ENCODE measurements at places on chromosomes 4 and X. TPM values are rescaled to one million over a fixed set of nuclear protein-coding genes. Genes with fewer than 3 reads are reported as not detected.
A peak's percentile ranks its signal among the peaks of the same experiment; 100 is the strongest.

DNA sequence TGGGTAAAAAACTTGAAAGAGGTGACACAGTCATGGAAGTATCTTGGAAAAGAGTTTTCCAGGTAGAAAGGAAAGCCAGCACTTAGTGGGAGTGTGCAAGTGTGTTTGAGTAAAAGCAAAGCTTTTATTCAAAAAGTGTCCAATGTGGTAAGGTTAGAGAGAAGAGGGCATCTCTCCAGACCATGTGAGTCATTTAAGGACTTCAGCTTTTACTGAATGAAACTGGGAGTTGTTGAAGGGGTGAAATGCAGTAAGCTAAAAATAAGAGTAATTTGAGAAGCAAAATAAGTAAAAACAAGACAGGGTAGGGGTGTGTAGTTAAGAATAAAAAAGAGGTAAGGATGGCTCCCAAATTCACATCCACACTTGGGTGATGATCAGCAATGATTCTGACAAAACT, 238.9 kb downstream of the SLC7A11 start:
- DNase-seq: no peak

DNA sequence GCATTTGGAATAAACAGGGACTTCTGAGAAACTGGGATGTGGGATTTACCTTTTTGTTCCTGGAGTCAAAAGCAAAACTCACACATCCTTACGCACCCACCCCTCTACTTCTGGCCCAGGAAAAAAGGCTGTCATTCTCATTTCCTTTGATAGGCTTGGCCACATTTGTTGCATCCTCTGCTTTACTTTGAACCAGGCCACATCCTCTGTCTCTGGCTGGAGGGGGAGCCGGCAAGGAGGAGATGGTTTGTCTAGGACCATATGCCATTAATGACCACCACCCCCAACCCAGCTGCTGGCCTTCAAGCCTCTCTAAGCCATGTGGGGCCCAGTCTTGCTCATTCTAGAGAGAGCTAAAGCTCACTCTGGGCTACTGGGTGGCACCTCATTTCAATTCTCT, 64.5 kb downstream of the ATG4A start:
- no peak for DNase-seq

Gene ZDHHC15
- 0.14 TPM for total RNA-seq

DNA sequence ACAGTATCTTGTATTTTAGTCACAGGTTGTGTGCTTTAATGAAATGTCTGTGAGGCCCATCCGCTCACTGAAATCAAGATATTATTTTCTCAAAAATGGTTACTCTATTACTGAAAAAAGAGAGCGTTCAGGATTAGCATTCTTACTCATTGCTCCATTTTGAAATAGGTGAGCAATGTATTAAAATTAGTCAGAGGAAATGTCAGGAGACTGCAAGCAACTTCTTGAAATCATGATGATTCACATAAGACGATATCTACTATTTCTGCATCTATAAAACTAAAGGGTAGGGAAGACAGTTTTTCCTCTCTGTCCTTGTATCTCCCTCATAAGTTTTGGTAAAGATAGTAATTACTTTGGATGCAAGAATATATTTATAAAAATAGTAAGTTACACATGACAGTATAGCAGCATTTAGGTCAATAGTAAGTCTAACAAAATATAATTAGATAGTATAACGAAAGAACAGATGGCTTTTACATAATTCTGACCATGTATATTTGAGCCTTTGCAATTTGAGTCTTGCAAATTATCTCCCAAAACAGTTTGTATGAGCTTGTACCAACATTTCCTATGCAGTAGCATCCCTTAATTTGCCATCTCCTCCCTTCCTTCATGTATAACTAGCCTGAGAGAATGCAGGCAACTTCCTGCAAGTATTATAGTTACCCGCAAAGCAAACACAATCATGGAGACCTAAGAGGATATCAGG, 937.8 kb downstream of the PCDH7 start:
- DNase-seq: no peak

Gene NFKB1
- 122 TPM for total RNA-seq

Gene SCOC
- 46.9 TPM for total RNA-seq

- no peak for DNase-seq
Measured at GRCh38 chr4:176964116-176964691, 171.5 kb upstream of the VEGFC start.

Gene RHOH
- 97.5 TPM for total RNA-seq

DNA sequence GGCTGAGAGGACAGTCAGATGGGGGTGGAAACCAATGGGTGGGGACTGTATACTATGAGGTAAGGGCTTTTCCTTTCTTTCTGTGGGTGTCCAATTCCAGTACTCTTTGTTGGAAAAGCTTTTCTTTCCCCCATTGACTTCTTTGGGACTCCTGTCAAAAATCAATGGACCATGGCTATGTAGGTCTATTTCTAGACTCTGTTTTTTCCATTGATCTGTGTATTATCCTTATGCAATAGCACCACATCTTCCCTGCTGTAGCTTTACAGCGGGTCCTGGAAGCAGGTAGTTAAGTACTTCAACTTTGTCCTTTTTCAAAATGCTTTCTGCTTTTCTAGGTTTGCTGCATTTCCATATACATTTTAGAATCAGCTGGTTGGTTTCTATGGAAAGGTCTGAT, 11.8 kb upstream of the CPLX1 start:
- no peak for DNase-seq

DNA sequence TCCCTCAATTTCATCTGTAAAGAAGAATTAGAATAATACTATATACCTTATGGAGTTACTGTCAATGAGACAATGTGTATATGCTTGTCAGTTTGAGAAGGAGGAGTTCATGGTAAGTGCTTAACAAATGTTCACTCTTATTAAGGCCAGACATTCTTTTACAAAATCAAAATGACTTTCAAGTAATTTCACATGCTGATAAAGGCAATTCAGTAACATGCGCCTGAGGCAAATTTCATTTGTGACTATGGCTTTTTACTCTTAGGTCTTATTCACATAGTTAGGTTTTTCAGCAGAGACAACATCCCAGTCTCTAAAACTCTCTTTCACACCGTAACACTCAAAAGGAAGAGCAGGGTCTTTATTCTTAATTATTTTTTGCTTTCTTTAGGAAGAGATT, 174.4 kb downstream of the CAMK2D start:
- DNase-seq: no peak

- DNase-seq: no peak
Measured at GRCh38 chrX:39811376-39811775, 286.4 kb downstream of the BCOR start.

DNA sequence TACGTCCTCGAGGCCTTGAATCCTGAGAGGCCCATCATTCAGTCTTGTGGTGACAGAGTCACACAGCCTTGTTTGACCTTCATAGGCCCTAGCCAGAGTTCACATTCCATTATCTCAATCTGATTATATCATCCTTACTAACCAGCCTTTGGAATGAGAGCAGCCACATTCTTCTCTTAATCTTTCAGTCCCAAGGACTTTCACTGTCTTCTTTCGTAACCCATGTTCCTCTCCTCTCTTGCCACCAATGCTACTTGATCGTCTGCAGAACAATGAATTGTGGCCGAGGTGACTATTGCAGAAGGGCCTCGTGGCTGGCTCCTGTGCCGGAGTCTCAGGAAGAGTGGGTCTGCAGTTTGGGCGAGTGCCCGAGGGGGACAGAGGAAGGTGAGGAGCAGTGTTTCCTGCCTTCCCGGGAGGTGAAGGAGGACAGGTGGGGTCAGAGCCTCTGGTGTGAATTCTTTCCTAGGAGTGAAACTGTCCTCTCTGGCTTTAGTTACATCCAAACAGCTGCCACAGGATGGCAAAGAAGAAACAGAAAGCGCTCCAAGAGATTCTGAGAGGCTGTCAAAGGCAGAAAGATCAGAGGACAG, 94.6 kb downstream of the LIMCH1 start:
- no peak for DNase-seq

DNA sequence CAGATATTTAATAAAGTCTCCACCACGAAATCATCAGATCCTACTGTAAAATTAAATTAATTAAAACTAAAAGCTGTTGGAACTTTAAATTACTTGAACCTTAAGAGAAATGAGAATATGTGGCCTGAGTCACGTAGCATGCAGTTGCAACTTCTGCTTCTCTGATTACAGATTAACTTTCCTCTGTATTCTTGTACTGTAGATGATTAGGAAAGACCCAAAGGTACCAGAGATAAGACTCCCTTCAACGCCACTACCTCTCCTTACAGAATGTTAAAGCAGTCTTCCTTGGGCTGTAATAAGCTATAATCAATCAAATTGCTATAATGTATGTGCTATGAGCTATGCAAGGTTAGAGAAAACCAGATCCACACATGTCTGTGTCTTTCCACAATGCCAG, 47.9 kb downstream of the FAM13A start:
- DNase-seq: no peak

GRCh38 chr4:88618782-88619485, 26.7 kb downstream of the HERC3 start:
- DNase-seq: no peak

GRCh38 chr4:99215521-99215920, 3.5 kb downstream of the ADH6 start:
- no peak for DNase-seq

DNA sequence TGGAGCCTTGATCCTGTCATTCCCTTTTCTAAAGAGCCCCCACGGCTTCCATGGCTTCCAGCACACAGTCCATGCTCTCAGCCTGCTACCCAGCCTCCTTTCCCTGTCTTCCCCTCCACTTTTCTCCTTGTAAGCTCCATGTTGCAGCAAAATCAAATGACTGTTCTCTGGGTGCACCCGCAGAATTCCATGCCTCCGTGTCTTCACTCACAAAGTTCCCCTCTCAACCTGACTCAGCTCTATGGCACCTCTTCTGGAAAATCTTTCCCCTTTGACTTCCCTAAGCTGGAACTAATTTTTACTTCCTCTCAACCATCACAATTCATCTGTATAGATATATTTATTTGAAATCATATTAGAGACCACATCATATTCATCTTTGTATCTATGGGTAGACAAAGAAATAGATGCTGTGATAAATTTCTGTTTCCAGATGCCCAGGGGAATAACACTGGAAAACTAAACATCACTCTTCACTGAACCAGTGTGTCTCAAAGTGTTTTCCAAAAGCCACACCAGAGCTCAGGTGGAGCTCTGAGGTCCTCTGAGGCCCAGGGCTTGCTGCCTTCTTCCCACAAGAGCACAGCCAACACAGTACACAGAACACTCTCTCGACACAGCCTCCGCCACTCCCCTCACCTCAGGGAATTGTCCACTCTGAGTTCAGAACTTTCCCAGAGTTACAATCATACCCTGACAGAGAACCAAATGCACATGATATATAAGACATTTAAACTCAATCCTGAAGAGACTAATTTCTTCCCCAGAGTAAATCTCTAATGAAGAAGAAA, 3.3 kb downstream of the SETD7 start:
- no peak for DNase-seq

Gene PNPLA4
- total RNA-seq: 11.8 TPM

Gene FOXR2
- total RNA-seq: not detected

Gene F8A2
- total RNA-seq: not detected

Gene NSUN7
- 0.07 TPM for total RNA-seq

- DNase-seq: no peak
Measured at GRCh38 chr4:6781561-6781960, 966 bp upstream of the KIAA0232 start.

DNA sequence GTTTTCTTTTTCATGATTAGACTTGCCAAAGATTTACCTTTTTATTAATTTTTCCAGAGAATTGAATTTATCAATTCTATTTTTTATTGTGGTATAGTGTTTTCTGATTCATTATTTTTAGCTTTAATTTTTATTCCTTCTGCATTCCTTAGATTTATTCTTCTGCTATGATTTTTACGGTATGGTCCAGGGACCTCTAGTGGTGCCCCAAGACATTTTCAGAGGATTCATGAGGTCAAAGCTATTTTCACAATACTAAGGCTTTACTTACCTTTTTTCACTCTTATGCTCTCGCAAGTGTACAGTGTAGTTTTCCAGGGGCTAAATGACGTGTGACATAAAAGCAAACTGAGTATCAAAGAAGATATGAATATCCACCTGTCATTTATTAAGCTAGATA, 8.0 kb downstream of the RADX start:
- DNase-seq: no peak

Gene SORCS2
- 0.07 TPM for total RNA-seq

Gene HS3ST1
- not detected for total RNA-seq

Gene MAGEE2
- total RNA-seq: not detected

- DNase-seq: no peak
Measured at GRCh38 chr4:146470604-146471003, 51.1 kb downstream of the SLC10A7 start.

- DNase-seq: no peak
Measured at GRCh38 chrX:46992070-46992469, 79.8 kb downstream of the JADE3 start.

- no peak for DNase-seq
Measured at GRCh38 chrX:40282348-40282747, 184.6 kb upstream of the BCOR start.

- DNase-seq: no peak
Measured at GRCh38 chr4:88196523-88197185, 38.2 kb upstream of the ABCG2 start.

GRCh38 chrX:50941638-50942037, 31.1 kb downstream of the BMP15 start:
- DNase-seq: peak; percentile 9

DNA sequence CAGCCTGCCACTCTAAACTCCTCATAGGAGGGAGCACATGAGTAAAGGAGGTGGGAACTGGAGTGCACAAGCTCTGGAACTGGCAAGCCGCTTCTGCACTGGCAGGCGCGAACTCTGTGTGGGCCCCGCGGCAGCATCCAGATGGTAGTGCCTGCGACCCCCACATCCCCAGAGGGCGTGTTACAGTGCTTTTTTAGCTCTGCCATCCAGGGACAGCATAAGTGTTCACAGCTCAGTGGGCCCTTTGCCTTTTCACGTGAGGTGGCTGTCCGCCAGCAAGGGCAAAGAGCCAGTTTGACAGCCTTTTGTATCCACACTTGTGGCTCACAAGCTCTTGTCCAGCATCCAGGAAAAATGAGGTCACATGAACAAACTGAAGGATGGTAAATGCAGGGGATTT, 581.6 kb upstream of the DIAPH2 start:
- no peak for DNase-seq

DNA sequence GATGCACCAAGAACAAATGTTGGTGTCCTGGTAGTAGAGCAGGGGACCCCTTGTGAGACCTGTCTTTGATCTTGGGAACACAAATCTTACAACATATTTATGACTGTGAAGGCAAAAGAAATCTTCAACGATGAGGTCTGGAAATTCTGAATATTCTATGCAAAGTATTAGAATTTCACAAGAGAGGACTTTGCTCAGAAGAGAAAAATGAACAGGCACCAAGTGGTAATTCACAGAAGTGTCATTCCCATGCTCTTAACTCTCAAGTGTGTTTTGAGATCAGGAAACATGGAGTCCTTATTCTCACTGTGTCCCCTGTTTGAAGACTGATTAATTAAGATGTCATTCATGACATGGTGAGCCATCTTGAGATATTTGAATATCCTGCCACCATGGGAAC, 52.5 kb downstream of the COQ2 start:
- DNase-seq: no peak
